ENCODE measurements at places on chromosomes 3 and 15.

DNA sequence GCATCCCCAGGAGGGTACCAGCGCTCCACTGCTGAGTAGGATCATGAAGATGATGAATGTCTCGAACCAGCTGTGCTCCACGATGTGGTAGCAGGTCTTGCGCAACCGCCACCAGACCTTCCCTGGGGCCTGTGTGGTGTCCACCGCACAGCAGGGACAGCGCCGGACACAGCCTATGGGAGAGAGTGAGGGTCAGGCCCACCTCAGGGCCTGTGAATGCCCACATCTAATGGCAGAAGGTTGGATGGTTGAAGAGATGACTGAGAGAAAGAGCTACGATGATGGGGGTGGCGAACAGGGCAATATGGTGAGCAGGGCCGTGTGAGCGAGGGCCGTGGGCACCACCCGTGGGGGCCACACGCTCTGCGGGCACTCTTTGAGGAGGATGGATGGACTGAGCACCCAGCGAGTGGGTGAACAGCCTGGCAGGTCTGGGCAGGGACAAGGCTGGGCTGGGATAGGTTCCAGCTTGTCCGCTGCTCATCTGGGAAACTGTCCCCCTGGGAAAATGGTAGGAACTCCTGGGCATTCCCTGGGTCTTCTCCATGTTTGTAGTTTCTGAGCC lies 74.1 kb downstream of the SCN5A start:
- no peak for DNase-seq

DNA sequence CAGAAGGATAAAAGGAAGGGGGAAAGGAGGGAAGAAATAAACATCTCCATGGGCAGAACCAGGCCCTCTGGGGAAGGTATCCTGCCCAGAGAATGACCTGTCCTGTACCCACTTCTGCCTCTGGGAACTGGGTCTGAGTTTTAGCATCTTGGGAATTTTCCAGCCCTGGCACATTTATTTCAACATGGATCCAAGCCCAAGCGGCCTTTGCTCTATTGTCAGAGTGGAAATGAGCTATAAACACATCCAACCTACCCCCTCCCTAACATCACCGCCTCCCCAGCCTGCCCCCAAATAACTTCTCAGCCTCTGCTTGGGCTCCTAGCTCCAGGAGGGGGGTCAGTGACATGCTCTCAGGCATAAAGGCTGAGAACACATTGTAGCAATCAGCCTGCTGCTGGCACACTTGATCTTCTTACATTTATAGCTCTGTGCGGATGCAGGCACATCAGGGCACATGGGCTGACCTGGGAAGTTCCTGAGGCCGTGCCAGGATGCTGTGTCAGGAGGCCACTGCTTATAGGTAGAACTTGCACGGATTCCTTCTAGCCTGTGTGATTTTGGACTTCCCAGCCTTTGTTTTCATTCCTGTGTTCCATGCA lies 4.6 kb upstream of the OXTR start:
- DNase-seq: no peak

DNA sequence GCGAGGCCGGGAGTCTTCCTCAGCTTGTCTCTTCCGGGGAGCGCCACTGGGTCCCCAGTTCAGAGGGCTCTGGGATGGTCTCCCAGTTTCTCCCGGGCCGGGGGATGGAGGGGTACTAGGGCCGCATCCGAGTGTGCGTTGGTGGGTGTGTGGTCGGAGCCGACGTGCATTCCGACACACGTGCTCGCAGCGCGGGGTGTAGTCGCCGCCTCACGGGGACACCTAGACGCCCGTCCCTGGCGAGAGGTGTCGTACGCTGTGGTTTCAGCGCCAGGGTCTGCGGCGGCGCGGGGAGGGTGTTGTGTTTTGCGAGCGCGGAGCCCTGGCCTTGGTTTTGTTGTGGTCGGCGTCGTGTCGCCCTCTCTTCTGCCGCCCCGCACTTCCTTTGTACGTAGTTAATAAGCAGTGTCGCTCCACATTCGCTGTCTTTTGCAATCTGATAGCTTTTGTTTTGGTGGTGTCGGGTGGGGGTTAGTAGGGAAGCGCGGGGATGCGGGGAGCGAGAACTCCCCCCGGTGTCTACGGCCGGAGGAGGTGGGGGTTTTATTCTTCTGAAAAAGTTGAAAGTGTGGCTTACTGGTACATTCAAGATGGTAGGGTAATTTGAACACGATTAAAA lies 2.2 kb downstream of the IGF1R start:
- peak; percentile 61 for DNase-seq

GRCh38 chr15:77034695-77035489 lies 36.0 kb downstream of the TSPAN3 start:
- peak; percentile 66 for DNase-seq

- DNase-seq: no peak
Measured at GRCh38 chr15:38576837-38577236, 12.2 kb upstream of the RASGRP1 start.

- DNase-seq: no peak
Measured at GRCh38 chr3:16174976-16175901, 759 bp downstream of the GALNT15 start.

DNA sequence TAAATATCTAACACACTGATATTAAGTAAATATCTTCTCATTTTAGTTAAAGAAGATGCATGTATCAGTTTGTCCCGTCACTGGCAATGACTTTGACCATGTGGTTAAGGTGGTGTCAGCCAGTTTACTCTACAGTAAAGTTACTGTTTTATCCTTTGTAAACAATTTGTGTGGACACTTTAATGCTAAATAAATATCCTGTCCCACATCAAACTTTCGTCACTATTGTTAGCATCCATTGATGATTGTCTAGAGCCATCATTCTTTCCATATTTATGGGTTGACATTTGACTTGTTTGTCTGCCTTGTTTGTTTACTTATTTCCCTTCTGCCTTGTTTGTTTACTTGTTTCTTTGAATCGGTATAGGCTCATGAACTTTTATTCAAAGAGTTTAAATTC lies 11.0 kb upstream of the GPD1L start:
- DNase-seq: no peak

Measured in activated CD8-positive, alpha-beta T cell treated with anti-CD3 and anti-CD28 coated beads for 36 hours (primary cell).